ENCODE measurements at places on chromosomes 1 and 21.

DNA sequence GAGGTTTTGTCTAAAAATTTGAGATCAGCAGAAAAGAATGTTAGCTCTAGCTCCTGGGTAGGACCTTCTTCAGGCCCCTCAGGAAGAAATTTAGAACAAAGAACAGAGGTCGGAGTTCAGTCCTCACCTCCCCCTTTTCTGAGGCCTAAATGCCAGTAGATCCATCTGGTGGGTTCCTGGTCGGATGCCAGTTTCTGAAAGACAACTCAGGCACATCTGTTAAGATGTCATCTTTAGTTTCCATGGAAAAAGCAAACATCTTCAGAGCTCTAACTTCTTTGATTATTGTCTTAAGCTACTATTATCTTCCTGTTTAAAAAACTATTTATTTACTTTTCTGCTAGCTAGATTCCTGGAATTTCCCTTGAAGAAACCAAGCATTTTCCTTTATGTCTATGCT, 37.1 kb upstream of the USP25 start:
- DNase-seq = no peak

- no peak for DNase-seq
Observed at GRCh38 chr1:239367196-239367810, 19.1 kb upstream of the CHRM3 start.

DNA sequence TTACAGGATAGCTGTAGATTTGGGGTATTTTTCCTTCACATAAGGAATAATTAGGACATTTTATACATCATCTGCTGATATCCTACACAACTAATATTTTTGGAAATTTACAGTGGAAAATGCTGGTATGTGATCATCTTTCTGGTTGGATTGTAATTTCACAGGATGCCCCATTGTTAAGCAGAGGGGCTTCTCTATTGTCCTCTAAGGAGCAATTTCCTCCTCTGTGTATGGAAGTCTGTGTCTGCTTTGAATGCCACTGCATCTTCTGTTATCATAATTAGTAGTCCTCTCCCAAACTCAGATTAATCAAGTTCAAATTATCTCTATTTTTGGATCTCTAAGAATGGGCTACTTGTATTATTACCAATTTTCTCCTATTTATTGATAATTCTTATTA, 988.1 kb upstream of the B3GALT2 start:
- no peak for DNase-seq

DNA sequence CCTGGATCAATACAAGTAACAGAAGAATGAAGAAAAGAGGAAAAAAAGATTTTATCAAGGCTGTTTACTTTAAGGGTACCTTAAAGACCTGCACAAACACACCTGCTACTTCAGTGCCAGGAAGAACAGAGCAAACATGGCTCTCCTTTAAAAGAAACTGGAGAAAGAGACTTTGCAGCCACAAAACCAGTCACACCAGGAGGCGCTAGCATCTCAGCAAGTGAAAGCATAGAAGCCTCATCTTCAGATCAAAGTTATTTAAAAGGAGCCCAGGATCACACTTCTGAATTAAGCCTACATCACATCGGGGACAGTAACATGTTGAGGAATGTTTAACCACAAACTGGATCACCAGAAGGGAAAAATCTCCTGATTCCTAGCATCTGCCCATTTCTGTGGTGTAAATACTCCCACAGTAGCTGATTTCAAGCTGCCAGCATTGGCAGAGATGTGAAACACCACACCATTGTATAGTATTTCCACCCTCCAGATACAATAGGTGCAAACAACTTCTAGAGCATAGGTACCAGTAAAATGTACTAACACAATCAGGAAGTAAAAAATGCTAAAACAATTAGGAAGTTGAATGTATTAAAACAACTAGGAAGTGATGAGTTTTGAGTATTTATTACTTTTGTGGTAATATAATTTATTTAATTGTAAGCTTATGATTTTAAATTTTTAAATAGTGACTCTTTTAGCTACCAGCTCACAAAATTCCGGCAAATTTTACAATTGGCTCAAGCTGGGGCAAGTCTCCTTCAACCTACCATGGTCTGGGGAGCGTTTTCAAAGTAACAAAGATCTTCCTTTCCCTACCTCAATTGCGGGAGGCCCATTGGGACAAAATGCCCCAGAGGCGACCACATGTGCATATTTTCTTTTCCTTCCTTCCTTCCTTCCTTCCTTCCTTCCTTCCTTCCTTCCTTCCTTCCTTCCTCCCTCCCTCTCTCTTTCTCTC, 105.3 kb upstream of the CLDN14 start:
- DNase-seq = no peak

- DNase-seq = no peak
Observed at GRCh38 chr1:172003766-172004530, 162.7 kb downstream of the DNM3 start.

- DNase-seq = no peak
Observed at GRCh38 chr1:235721982-235722381, 72.4 kb upstream of the GNG4 start.

DNA sequence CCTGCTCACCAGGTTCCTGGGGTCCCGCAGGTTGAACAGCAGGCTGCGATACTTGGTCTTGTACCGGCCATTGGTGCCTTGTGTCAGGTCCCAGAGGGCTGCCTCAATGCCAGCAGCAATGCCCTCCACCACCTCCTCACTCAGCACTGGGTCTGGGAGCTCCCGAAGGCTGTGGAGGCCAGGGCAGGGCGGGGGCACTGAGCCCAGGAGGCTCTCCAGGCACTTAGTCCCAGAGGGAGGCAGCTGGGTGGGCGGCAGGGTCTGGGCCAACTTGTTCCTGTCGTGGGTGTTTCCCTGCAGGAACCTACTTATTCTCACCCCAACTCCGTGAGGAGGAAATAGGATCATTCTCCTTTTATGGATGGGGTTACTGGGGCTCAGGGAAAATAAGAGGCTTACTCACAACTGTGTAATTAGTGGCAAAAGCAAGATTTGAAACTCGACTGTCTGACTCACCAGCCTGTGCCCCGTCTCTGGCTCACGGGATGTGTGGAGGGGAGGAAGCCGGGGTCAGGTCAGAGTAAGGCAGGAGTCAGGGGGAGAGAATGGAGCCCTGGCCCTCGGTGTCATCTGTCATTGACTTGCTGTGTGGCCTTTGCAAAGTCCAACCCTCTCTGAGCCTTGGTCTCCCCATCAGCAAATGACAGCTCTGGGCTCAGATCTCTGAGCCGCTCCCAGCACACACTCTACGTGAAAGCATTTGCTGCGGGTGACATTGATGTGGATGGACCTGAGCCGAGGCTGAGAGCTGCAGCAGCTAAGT, 17.2 kb downstream of the SPOCD1 start:
- no peak for DNase-seq
